ENCODE measurements at places on chromosomes 16 and 17.

- DNase-seq, result no peak
Observed at GRCh38 chr17:60355663-60356594, 36.0 kb downstream of the USP32 start.

DNA sequence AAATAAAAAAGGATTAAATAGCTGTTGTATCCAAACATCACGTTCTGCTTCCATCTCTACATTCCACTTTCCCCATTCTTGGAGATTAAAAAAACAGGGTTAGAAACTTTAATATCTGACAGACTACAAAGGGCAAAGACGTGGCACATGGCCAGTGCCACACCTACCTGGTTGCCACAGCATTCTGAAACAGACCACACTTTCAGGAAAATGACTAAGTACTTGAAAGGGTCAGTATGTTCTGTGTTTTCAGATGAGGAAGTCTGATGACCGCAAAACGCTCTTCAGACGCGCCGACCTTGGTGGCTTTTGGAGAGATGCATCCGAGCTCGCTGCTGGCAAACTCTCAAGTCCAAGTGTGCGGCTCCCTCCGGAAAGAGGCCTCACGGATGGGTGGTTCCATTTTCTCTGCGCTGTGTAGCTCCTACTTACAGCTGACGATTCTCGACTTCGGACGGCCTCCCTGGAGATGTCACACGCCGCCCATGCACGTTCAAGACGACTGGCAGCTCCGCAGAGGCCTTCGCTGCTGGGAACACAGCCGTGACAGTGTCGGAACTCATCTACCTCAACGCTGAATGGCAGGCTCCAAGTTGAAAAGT is 15.5 kb downstream of the MAP1LC3B start:
- DNase-seq, result no peak

GRCh38 chr16:84942786-84943185 is 68.5 kb downstream of the ZDHHC7 start:
- no peak for DNase-seq

DNA sequence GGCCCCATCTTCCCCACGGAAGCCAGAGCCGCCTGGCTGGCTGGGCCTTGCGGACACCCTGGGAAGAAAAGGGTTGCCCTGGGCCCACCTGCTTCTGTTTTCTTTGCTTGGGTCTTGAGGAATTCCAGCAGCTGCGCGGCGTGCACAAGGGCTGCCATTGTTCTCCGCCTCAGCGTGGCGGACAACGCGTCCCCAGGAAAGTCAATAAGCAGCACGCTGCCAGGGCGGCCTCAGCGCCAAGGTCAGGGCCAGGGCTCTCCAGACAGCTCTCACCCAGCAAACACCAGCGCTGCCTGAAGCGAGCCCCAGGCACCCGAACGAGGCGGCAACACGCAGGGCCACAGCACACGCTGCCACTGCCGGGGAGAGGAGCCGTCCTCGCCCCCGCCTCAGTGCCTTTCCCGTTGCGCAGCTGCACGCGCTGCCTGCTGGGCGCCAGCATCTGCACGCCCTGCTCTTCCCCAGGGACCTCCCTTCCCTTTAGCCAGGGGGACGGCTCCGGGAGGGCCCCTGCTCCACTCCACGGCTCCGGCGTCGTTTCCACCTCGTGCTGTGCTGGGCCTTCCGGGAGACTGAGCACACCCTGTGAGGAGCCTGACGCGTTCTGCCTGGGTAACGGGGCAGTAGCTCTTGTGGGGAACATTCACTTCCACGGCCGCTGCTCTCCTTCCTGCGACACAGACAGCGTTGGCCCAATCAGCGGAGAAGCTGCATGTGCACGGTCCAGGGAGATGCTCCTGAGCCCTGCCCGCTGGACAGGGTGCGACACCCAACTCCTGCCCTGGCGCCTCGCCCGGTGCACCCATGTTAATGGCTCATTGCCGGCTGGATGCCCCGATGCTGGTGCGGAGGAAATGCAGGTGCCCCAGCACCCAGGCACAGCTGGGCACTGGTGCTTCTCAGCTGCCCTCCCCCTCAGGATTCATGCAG is 57.8 kb downstream of the LMF1 start:
- no peak for DNase-seq

DNA sequence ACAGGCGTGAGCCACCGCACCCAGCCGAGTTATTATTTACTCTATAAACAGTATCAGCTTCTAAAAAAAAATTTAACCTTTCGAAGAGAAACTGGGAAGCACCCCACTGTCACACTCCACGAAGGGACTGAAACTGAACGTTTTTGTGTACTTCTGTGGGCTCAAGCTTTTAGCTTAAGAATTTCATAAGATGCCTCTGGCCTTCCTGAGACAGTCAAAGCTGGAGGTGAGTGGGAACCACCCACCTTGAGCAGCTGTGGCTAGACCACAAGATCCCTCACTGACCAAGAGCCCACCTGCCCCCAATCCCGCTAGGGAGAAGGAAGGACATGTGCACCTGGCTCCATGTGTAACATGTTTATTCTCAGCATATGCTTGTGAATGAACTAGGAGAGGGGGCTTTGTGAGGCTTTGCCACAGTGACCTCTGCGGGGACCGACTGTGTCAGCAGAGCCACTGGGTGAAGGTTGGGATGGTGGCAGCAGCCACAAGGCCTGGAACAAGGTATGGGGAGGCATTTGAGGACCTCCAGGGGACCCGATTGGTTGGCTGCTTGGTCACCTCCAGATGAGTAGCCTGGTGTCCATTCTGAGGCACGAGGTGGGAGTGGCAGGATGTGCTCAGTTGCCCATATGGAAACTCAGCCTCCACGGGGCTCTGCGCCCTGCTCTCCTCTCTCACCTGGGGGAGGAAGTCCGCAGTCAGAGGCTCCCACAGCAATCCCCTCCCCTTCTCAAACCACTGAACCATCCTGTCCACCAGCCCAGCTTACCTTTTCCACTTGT is 4.8 kb downstream of the DPEP3 start:
- no peak for DNase-seq

DNA sequence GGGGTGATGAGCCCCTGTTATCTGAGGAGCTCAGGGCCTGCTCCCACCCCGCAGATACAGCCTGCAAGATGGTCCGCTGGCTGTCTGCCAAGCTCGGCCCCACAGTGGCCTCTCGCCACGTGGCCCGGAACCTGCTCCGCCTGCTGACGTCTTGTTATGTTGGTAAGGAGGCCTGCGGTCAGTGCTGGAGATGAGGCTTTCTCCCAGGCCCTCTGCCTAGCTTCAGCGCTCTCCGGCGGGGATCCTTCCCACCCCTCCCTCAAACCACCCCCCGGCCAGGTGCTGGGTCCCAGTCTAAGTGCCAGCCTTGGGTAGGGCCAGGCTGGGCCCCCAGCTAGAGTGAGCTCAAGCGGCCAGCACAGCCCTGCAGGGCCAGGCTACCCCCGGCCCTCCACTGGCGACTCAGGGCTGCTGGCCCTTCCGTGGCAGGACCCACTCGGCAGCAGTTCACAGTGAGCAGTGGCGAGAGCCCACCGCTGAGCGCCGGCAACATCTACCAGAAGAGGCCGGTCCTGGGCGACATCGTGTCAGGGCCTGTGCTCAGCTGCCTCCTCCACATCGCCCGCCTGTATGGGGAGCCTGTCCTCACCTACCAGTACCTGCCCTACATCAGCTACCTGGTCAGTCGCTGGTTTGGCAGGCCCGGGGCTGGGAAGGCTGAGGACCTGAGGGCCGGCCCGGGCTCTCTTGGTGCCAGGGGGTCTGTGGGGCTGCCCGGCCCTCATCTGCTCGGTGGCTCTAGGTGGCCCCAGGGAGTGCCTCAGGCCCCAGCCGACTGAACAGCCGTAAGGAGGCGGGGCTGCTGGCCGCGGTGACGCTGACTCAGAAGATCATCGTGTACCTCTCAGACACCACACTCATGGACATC is 6.1 kb downstream of the WDR81 start:
- no peak for DNase-seq

GRCh38 chr16:740459-740763 is 386 bp downstream of the CIAO3 start:
- DNase-seq, result peak; percentile 57

GRCh38 chr17:7173687-7174602 is 5.2 kb downstream of the ASGR1 start:
- peak; percentile 29 for DNase-seq

- DNase-seq, result no peak
Observed at GRCh38 chr17:49845321-49845720, 2.5 kb downstream of the TAC4 start.

Data from GM12892 (cell line).